Spinal cord (tissue), 10 donors: ENCODE measurements at places on chromosomes 12 and 14. TPM values are rescaled to one million over a fixed set of nuclear protein-coding genes. Genes with fewer than 3 reads are reported as not detected.

The RNU6-8 gene
- not detected for total RNA-seq

The ACTN1 gene
- total RNA-seq, result 45.6 TPM

The NUDT4 gene
- 112 TPM for total RNA-seq

The SCAF11 gene
- total RNA-seq, result 88.7 TPM

The RND1 gene
- total RNA-seq, result 15.1 TPM

The ZFHX2 gene
- total RNA-seq, result 4.9 TPM

The TAS2R7 gene
- total RNA-seq, result not detected
